NCI-H146 (cell line): ENCODE measurements at places on chromosomes 4 and X.

DNA sequence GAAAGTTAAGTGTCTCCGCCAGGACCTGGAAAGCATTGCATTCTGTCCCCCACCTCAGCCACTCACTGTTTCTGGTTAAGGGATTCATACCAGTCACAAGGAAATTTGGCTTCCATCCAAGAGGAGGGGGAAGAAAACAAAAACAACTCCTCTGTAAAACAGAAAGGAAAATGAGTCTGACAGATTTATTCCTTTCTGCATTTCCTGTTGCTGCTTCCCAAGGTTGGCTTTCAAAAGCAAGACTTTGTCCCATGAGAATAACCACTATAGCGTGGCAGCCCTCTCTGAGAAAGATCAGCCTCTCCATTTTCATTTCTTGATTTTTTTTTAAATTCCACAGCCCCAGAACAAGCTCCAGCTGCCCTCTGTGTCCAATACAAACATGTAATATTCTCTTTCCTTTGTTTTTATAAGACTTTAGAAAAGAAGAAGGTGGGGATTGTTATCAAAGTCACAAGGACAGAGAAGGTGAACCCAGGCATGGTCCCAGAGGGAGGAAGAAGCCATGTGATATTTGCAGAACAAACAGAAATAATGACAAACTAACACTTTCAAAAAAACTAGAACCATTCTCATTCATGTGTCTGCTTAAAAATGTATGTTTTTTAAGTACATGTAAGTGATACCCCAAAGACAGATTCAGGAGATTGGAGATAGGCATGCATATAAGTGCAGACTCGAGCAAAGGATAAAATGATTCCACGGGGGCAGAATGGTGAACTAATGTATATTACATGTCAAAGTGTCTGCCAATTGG, 90.7 kb upstream of the DCLK2 start:
- no peak for DNase-seq

DNA sequence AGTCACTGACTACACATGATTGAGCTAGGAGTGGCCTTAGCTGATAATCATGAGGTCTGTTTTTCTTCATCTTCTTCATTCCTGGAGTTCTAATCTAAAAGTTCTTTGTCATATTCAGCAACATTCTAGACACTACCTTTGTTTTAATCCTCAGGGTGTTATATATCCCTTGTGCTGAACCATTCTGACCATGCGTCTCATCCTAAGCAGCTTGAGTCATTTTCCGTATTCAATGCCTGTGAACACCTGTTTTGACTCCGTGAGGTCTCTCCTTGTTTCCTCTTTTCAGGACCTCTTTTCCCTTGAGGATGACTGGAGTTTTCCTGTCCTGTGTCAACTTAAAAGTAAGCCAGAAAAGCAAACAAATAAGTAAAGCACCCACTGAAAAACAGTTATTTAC, 597.9 kb downstream of the GBA3 start:
- peak; percentile 20 for DNase-seq

DNA sequence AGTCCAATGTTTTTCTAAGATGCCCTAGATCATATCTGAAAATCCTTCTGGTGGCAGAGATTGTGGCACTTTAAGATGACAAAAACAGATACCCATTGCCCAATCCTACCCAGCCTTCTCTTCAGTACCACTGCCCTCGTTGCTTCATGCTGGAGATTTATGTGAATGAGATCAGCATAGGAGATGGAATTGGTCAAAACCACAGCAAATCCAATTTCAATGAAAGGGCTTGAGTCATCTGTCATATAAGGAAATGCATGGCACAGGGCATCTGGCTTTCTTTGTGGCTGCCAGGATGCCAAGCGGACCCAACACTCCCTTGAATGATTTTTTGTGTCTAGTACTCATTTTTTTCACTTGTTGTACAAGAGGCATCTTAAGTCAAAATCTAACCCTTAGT, 16.8 kb downstream of the AFF2 start:
- no peak for DNase-seq

DNA sequence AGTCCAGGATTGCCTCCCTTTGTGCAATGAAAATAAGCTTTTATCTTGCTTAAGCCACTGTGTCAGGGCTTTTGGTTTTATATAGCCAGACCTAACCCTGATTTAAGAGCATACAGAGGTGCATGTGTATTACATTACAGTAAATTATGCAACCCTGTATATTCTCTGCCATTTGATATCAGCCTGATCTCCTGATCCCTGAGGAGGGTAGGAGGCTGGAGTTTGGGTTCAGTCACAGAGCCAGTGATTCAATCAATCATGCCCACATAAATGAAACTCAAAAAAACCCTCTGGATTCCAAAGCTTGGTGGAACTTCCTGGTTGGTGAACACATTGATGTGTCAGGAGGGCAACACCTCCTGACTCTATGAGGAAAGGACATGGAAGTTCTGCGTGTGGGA, 7.3 kb upstream of the KLHL8 start:
- no peak for DNase-seq

GRCh38 chr4:3687538-3687937, 78.6 kb upstream of the ADRA2C start:
- DNase-seq = no peak
